ENCODE measurements at places on chromosomes 2 and 18.
A peak's percentile ranks its signal among the peaks of the same experiment; 100 is the strongest.

DNA sequence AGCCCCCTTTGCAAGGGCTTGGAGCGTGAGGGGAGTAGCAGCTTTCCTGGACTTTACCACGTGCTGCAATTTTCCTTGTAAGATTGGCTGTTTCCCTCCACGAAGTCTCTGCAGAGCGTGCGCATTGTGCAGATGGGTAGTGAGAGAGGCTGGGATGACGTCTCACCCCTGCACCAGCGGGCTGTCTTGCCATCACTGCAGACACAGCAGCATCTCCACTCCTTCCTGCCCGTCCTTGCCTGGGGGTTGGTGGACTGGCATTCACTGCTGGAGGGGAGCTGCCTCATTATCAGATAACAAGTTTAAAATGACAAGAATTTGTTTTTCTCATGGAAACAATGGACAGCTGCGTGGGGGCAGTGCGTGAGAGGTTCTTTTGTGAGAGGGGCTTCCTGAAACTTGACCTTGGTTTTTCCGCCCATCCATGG, 45.3 kb upstream of the HS6ST1 start:
- no peak for DNase-seq

DNA sequence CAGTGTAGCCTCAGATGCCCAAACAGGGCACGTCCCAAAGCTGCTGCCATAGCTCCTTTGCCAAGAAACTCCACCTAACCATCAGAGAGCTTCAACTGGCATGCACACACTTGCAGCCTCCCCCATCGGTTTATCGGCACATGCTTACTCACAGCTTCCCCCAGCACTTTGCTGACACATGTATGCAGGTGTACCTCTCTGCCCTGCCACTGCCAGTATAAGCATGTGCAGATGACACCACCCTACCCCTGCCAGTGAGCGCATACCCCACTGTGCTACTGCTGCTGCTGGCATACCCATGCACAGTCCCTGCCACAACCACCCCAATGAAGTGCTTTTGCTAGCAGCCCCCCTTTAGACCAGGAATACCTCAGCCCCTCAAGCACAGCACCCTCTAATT, 1231.0 kb downstream of the DSC3 start:
- DNase-seq = no peak

GRCh38 chr2:127128445-127128904, 21.5 kb upstream of the BIN1 start:
- DNase-seq = no peak

DNA sequence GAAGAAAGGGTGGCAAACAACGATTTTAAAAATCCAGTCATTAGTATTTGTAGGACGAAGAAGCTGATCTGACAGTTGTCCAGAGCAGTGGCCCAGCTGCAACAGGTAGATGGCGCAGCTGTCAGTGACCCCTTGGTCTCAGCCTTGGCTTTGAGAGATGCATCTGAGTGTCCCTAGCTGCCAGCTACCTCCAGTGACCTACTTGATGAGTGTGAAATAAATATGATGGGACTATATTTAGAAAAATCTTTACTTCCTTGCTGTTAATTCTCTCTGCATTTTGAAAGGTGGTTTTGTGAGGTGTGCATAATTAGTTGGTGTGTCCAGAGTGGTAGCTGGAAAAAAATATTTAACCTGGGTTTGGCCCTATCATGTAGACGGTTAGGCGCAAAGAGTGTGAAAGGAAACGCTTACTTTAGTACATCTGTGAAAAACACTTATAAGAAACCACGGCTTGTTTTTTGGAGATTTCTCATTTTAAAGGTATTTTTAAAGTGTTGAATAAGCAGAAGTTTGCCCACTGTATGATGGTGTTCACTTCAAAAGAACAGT, 963 bp downstream of the INPP1 start:
- DNase-seq = peak; percentile 44

- no peak for DNase-seq
These were observed 63.8 kb downstream of the ACTR2 start for GRCh38 chr2:65291216-65292105.

DNA sequence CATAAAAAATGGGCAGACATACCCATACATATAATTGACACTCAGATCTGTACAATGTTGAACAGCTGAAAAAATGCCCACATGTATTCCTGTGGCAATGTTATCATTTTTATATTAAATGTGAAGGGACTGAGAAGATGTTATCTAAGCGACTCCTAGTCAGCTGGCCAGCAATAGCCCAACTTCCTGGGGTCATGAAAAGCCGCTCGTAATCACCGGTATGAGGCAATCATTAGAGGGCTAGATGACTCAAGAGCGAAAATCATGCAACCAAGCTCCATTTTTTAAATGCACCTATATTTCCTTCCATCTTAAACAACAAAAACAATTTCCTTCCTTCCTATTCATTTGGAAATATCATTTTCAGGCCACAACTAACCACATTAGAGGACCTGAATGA, 274.6 kb upstream of the CCDC68 start:
- no peak for DNase-seq

DNA sequence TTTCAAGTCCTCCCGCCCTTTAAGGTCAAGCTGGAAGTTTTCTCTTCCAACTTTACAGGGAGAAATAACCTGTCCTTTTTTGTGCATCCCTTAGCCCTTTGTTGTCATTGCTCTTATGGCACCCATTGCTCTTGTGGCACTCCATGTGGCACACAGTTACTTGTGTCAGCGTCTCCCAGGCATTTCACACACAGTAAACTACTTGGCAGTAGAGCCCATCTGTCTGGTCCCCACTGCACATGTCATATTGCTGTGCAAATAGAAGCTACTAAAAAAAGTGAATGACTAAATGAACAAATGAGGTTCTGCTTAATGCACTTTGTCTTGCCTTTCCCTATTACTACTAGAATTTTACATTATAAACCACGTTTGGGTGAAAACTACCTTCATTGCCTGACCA, 149.3 kb downstream of the EML6 start:
- no peak for DNase-seq

- DNase-seq = no peak
These were observed 47.8 kb downstream of the CYP27C1 start for GRCh38 chr2:127172306-127172705.

DNA sequence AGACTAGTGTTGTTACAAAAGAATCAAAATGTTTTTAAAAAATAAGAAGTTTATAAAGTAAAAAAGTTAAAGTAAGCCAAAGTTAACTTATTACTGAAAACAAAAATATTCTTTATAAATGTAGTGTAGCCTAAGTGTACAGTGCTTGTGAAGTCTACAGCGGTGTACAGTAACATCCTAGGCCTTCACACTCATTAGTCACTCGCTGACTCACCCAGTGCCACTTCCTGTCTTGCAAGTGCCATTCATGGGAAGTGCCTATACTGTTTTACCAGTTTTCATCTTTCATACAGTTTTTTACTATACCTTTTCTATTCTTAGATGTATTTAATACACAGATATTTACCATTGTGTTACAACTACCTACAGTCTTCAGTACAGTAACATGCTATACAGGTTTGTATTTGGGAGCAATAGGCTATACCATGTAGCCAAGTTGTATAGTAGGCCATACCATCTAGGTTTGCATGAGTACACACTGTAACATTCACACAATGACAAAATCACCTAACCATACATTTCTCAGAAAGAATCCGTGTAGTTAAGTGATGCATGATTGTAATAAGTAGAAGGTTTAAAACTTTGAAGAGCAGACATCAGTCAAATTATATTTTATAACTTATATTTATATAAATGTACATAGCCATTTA, 13.4 kb downstream of the SERPINB7 start:
- peak; percentile 84 for DNase-seq

Data from mesenchymal stem cell (in vitro differentiated cells and primary cell).